Fibroblast of skin of left biceps (primary cell): ENCODE measurements at places on chromosomes 2 and 18.

- no peak for DNase-seq
Observed at GRCh38 chr2:20418519-20418918, 28.4 kb upstream of the RHOB start.

- DNase-seq = no peak
Observed at GRCh38 chr2:109136542-109136941, 7.5 kb downstream of the SH3RF3 start.

GRCh38 chr2:69744456-69744855, 2.5 kb downstream of the ANXA4 start:
- no peak for DNase-seq

GRCh38 chr2:236959876-236960275, 125.8 kb upstream of the COPS8 start:
- DNase-seq = no peak

DNA sequence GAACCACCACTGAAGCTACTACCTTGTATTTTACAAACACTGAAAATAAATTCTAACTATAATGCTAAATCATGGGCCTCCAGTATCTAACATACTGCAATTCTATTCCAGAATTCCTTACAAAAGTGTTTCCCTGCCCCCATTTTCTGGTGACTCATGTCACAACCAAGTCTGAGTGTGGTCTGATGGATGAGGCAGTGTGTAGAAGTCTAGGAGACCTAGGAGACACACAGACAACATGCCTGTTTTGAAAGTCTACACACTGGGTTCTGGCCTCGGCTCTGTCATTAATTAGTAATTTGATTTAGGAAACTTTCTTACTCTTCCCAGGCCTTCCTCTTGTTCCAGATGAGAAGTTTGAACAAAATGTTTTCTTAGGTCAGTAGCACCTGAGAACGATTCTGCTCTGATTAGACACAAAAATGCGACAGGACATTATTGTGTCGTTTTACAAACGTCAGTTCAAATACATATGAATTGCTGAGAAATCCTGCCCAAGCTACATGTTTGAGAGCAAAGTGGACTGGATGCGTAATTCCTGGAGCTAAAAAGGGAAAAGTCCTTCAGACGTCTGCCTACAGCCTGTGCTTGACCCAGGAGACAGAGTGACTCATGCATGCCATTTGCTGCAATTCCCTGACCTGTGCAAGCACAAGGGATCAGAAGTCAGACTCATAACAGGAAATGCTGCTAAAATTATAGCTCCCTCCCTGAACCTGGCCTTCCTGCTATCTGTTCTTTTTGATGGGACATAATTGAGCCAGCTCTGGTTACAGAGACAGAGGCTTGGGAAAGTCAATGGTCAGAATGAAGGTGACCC, 494.4 kb downstream of the SOX11 start:
- peak; percentile 28 for DNase-seq

- no peak for DNase-seq
Observed at GRCh38 chr18:47756364-47757016, 174.0 kb downstream of the SMAD2 start.

DNA sequence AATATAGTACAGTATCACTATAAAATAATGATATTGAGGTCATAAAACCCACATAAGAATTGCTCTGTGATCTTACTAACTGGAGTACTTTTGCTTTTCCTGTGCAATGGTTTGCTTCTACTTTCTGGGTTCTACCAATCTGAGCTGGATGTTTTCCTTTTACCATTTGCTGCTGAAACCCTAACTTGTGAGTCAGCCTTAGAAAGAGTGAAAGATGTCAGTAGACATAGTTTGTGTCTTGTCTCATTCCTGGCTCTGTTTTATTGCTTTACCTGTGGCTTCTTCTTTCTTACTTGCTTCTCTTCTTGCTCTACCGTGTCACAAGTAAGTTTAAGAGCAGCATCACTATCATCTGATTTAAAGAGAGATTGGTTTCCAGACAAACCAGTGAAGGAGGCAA, 61.0 kb downstream of the MBD2 start:
- no peak for DNase-seq

GRCh38 chr18:31101183-31102024, 817 bp downstream of the DSC2 start:
- no peak for DNase-seq

- DNase-seq = no peak
Observed at GRCh38 chr2:25151718-25152117, 16.7 kb downstream of the POMC start.

- DNase-seq = no peak
Observed at GRCh38 chr2:105647731-105648130, 97.0 kb upstream of the NCK2 start.

GRCh38 chr2:236086971-236087465, 81.2 kb downstream of the GBX2 start:
- no peak for DNase-seq

- DNase-seq = no peak
Observed at GRCh38 chr2:160581448-160581847, 87.8 kb upstream of the RBMS1 start.

DNA sequence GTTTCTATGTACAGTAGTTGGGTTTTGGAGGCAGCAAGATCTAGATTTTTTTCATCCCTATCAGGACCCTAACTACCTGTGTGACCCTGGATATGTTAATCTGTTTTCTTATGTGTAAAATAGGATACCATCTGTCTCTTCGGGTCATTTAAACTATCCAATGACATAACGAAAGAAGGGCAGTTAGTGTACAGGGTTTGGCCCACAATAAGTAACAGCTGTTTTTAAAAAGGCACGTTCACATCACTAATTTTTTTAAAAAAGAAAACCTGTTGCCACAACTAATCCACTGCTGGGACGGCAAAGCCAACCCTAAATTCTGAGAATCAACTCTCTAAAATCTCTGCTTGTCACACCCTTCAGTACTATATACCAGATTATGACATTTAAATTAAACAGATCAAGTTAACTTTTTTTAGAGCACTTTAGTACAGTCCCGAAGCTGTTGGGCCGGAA, 869 bp downstream of the USP40 start:
- DNase-seq = no peak

GRCh38 chr18:24268784-24269550, 128.7 kb downstream of the OSBPL1A start:
- DNase-seq = no peak

- DNase-seq = no peak
Observed at GRCh38 chr2:53173698-53174455, 593.7 kb upstream of the CHAC2 start.

GRCh38 chr2:185181901-185182300, 556.7 kb upstream of the FSIP2 start:
- DNase-seq = no peak

GRCh38 chr18:58128381-58129374, 84.7 kb downstream of the NEDD4L start:
- no peak for DNase-seq

GRCh38 chr2:99088017-99088416, 53.5 kb upstream of the C2orf15 start:
- DNase-seq = no peak

DNA sequence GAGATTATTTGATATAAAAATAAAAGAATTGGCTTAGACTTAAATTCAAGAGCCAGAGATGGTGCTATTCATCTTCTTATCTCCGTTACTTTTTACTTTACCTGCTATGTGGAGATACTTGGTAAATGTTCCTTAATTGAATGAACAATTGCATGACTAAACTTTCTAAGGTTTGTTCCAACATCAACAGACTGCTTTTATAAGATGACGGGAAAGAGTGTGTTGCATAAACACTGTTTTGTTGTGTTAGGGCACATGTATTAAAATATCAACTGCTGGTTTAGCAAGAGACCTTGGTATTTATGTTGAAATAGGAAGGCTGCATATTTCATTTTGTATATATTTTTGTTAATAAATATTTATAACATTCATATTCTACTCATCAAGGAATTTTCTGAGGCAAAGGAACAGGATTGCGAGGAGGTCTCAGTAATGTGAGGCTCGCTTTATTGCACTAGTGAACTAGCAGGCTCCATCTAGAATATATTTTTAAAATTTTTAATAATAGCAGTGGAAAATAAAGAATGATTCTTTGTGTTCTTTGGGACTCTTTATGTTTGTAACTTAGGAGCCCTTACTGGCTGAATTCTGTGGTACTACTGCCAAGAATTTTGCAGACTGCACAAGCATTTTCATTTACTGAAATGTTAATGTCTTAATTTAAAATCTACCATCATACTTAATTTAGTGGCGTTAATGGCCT, 10.7 kb upstream of the NFE2L2 start:
- no peak for DNase-seq

DNA sequence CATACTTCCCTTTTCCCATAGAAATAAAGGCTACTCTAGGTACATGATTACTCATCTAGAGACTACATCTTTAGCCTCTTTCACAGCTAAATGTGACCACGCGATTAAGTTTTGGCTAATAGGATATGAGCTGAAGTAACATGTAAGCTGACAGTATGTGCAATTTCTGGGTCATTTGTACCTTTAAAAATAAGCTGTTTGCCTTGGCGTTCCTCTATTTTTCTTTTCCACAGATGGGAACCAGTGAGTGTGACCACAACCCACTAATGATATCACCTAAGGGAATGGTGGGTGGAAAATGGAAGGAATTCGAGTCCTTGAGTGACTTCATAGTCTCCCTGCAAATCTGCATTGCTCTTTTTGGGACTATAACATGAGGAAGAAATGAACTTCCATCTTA, 11.7 kb upstream of the NABP1 start:
- no peak for DNase-seq

- no peak for DNase-seq
Observed at GRCh38 chr2:194559964-194560363, 1097.1 kb upstream of the SLC39A10 start.

- no peak for DNase-seq
Observed at GRCh38 chr2:10909050-10909995, 2.4 kb upstream of the KCNF1 start.

- DNase-seq = no peak
Observed at GRCh38 chr2:235564884-235565530, 71.2 kb downstream of the AGAP1 start.

- DNase-seq = no peak
Observed at GRCh38 chr18:79476031-79476917, 80.5 kb downstream of the NFATC1 start.
